Caki2 (cell line): ENCODE measurements at places on chromosomes 6 and 20.

- DNase-seq, result no peak
Measured at GRCh38 chr20:63857764-63858392, 3.4 kb upstream of the ABHD16B start.

DNA sequence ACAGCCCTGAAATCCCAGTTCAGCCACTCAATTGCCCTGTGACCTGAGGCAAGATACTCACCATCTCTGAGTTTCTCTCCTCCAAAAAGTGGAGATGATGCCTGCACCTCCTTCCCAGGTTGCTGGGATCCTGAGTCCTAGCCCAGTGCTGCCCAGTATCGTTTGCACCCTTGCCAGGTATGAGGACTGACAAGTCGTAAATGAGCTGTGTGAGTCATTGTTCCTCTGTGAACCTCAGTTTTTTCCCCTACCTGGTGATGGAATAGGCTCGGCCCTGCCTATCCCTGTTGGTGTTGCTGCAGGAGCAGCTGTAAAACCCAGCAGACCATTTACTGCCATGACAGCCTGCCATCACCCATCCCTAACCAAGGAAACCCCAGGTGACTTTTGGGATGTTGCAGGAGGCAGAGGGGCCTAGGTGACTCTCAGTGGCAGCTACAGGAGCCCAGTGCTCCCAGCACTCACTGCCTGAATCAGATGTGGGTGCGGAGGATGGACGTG is 229.3 kb downstream of the SYNDIG1 start:
- DNase-seq, result no peak

DNA sequence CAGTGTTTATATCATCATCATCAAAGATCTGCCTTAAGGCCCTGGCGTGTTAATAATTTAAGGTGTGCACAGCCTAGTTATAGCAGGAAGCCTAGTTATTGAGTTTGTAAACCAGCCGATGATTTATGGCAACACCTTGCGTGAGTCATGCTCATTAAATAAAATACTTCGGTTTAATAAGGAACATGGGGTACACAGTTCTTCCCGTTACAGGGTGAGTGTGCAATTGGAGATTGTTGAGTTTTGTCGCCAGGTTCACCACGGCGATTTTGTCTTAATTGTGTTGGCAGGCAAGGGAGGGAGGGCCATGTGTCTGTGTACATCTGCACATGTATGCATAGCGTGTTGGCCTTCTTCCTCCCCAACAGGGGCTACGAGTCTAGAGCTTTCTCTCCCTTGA is 104.0 kb downstream of the TFAP2A start:
- DNase-seq, result peak; percentile 64

DNA sequence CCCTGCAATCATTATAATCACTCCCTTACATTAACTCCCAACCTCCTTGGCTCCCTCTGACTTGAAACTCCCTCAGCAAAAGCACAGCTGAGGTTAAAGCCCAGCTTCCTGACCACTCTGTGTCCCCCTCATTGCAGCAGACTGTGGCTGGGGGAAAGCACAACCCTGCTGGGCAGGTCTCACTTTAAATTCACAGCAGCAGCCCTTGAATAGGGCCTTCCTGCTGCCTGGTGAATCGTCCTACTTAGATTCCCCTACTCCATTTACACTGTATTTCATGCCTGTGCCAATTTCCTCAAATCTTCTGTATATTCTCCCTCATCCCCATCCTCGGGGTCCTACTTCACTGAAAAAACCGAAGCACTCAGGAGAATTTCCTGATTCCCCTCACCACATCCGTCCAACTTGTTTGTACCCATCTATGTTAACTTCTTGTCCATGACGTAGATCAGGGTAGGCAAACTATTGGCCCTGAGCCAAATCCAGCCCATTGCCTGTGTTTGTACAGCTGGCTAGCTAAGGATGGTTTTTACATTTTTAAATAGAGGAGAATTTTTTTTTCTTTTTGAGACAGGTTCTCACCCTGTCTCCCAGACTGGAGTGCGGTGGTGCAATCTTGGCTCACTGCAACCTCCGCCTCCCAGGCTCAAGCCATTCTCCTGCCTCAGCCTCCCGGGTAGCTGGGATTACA is 31.5 kb upstream of the GCM1 start:
- DNase-seq, result no peak

DNA sequence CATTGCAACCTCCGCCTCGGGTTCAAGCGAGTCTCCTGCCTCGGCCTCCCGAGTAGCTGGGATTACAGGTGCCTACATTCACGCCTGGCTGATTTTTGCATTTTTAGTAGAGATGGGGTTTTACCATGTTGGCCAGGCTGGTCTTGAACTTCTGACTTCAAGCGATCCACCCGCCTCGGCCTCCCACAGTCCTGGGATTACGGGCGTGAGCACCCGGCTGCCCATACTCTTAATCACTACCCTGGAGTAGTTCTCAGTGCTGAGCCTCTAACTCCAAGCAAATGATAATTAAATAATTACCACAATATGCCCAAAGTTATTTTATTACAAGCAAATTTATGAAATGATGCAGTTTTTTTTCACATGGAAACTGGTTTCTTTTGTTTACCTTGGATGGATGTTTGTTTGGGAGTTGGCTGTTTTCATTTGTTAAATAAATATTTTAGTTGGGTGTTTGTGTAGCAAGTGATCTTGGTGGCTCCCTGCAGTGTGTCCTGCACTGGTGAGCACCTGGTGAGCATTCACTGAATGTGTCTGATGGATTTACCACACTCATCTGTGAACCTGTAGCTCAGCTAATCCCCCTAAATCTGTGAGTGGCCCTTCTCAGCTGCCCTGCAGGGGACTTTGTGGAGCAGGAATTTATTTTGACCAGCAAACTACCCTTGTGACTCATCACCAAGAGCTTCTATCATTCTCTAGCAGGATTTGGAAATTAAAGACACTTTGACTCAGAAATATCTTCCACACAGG is 36.9 kb downstream of the UTRN start:
- DNase-seq, result peak; percentile 74

DNA sequence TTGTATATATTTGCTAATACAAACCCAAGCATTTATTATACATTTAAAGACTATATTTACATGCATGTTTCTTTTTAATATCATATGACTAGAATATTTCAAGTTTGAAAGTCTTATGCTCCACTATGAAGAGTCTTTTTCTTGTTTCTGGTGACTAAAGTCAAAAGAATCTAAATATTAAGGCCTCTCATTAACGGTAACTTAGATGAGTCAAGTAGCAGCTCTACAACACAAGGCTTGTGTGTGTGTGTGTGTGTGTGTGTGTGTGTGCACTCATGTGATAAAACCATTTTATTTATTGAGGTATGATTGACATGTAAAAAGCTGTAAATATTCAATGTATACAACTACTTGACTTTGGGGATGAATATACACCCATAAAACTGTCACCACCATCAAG is 275.6 kb downstream of the TFAP2B start:
- DNase-seq, result peak; percentile 20

DNA sequence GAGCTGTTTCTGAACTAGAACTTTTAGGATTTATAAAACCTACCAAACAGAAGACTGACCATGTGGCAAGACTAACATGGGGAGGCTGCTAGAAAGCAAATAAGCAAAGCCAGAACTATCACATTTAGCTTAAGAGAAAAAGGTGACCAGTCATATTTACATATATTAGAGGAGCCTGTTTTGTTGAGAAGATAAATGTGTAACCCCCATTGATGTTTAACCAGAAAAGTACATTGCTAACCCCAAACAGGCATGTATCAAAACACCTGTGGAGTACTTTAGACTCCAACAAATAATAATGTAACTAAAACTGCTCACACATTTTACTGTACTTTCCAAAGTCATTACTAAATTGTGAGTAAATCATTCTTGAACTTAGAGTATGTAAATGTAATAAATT is 35.0 kb downstream of the AKIRIN2 start:
- DNase-seq, result no peak

DNA sequence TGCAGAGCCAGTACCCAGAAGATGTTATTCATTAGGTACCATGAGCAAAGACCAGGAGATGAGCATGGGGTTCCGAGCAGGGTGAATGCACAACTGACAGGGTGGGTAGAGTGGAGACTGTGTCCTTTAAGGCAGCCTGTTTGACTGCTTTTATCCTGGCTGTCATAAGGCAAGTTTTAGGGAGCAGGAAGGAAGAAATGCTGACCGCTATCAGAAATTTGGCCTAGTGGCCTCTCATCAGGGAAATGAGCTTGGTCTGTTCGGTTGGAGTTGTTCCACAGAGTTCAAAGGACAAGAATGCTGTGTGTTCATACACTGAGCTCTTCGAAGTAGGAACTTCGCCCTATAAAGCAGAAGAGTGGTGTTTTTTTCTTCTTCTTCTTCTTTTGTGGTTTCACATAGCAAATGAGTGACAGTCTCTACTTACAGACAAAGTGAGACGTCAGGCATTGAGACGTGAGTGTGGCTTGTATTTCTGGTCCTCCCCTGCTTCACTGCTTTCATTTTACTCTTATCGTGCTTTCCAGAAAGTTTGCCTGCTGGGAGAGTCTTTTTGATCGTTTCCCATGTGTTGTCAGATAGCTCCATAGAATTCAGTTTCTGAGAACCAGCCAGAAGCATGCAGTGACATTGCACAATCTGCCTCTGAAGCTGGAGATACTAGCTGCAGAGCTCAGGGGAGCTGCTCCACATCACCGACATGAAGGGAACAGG is at the start of gene CASS4:
TSS of gene CASS4 (plus strand) at position 502 of the 714 bp plus-strand sequence. CDS start at position 701, 199 bp downstream.
- DNase-seq, result no peak

- DNase-seq, result no peak
Measured at GRCh38 chr6:68675548-68675947, 40.5 kb downstream of the ADGRB3 start.

- DNase-seq, result no peak
Measured at GRCh38 chr20:919491-919916, 3.4 kb upstream of the ANGPT4 start.

- peak; percentile 73 for DNase-seq
Measured at GRCh38 chr6:28218312-28219248, 6.5 kb upstream of the ZSCAN9 start.

DNA sequence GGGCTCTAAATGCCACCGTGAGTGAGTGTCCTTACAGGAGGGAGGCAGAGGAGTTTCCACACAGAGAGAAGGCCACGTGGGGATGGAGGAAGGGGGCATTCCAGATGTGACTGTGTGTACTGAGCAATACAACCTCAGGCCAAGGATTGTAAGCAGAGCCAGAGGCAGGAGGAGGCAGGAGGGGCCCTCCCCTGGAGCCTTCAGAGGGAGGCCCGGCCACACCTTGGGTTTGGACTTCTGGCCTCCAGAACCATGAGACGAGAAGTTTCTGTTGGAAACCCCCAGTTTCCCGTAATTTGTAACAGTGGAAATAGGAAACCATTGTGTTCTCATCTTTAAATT is 9.3 kb upstream of the KIF25 start:
- no peak for DNase-seq

DNA sequence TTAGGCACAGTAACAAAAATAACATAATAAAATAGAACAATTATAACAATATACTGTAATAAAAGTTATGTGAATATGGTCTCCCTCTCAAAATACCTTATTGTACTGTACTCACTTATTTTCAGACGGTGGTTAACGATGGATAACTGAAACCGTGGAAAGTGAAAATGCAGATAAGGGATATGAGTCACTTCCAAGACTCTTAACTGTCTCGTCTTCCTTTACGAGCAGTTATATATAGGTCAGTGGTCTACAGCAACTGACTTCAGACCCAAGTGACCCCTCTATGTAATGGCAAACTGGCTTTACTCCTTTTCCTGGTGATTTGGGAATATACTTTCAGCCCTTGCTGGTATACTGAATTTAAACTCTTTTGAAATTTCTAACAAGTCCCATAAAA is 261.4 kb downstream of the SLC35F1 start:
- DNase-seq, result no peak

GRCh38 chr20:44911264-44911921 is 1.5 kb downstream of the PABPC1L start:
- DNase-seq, result peak; percentile 90

GRCh38 chr6:53752440-53752839 is 42.4 kb upstream of the LRRC1 start:
- DNase-seq, result no peak

DNA sequence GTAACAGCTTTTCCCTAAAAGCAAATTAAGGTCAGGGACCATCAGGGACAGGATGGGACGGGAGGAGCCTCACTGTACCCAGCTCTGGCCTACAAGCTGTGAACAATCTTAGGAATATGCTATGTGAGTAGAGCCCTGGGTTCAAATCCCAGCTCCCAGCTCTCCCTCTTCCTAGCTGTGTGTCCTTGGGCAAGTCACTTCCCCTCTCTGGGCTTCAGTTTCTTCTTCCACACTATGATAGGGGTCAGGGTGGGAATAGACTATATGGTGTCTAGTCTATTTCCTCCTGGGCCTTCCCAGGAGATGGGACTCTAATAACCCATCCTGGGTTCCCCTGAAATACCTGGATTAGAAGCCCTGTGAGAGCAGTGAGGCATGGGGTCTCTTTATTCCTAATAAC is 41.6 kb downstream of the CPNE5 start:
- DNase-seq, result no peak

GRCh38 chr6:34053721-34054120 is 92.2 kb downstream of the GRM4 start:
- no peak for DNase-seq

- peak; percentile 34 for DNase-seq
Measured at GRCh38 chr6:37696841-37697662, 631 bp downstream of the MDGA1 start.

- no peak for DNase-seq
Measured at GRCh38 chr6:37406726-37407341, 26.2 kb upstream of the CMTR1 start.

GRCh38 chr6:64732888-64733287 is 974.1 kb downstream of the EYS start:
- DNase-seq, result peak; percentile 1

GRCh38 chr6:34530753-34531365 is 25.3 kb downstream of the SPDEF start:
- DNase-seq, result no peak

DNA sequence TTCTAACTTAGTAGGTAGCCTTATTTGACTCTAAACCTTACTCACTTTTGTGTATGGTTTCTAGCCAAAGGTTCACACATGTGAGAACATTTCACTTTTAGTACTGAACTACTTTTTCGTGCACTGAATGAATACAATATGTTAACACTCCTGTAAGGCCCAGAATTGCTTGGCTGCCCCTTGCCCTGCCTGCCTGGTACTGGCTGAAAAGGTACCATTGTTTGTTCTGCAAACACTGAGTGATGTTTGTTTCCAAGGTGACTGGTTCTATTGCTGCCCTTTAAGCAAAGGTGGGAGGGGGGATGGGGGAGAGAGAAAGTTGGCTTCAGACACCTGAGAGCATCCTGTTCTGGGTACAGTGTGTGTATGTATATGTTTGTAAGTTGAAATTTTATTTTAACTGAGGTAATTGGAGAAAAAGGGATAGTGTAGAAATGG is 31.2 kb downstream of the RREB1 start:
- DNase-seq, result no peak

DNA sequence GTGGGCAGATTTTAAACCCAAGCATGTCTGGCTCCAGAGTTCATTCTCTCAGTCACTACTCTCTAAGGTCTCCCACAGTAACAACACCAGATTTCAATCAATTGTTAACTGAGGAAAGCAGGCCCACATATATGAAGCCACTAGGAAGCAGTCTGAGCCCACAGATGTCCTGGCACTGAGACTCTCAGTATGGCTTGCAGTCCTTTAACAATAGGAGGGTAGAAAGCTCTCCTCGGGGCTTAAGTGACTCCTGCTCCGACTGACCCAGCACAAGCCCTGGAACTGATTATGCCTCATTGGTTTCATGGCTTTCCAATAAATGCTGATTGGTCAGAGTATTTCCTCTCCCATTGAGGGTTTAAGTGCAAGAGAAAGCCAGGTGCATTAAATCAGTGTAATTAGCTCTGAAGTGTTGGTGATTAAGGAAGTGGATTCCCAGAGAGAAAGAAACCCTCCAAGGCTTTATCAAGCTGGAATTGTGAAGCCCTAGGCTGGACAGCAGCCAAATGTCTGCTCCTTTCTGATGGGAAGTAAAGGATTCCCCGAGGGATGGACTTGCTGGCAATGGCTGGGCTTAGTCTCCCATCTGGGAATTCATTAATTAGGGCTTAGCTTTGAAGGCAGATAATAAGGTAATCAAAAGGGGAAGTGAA is 76.6 kb upstream of the PROKR2 start:
- DNase-seq, result no peak
